ENCODE measurements at places on chromosomes 6 and 20.

- peak; percentile 54 for DNase-seq
These were observed 141.5 kb downstream of the GMDS start for GRCh38 chr6:2103765-2104523.

DNA sequence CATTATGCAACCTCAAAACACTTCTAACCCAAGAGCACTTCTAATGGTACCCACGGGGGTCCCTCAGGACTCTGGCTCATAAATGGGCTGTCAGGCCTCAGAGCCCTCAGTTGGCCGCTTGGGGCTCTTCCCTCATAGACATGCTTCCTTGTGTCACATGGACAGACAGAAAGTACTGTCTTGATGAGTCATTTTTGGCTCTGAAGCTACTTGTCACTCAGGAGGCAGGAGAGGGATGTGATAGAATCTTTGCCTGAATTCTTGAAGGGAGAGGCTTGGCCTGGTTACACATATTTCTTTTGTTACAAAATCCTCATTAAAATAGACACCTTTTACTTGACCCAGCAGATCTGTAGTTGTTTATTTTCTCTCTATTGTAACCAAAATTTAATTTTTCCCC is 15.1 kb upstream of the EDN1 start:
- DNase-seq = peak; percentile 44

DNA sequence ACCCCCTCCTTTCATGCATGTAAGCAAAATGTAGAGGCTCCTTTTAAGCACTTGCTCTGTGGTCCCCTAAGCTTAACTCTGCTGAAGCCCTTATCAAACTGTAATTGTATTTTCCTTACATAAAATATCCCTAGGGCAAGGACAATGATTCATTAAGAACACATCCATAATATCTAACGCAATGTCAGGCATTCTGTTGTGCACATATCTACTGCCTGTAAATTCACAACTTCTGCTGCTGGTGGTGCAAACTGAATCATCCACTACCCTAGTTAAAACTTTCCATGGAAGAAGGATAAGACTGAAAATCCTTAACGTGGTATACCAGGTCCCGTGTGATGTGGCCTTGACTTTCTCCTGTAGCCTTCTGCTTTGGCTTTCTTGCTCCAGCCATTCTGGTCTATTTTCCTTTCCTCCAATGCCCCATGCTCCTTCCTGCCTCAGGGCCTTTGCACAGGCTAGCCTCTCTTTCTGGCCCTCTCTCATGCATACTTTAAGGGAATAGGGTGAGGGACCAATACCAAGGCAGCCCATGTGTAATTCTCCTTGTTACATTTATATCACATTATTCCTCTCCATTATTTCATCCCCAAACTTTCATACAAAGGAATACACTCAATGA is 113.6 kb upstream of the ZFP64 start:
- DNase-seq = no peak

GRCh38 chr6:32604434-32604877 is 14.8 kb upstream of the HLA-DRB1 start:
- DNase-seq = no peak

- no peak for DNase-seq
These were observed 15.1 kb downstream of the ACSS1 start for GRCh38 chr20:25042531-25043498.

DNA sequence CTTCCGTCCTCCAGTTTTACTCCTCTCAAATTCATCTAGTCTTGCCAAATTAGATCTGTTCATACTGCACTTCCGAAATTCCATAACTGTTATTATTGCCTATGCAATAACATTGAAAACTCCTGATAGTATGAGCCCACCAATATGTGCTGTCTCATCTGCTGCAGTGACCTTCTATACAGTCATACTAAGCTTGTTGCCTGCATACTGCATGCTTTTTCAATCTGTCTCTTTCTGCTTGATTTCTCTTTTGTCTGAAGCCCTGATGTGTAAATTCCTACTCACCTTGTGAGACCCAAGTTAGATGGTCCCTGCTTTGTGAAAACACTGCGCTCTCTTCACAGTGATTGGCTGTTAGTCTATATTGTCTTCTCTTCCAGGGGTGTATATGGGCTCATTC is 1.1 kb downstream of the TBP start:
- DNase-seq = no peak

DNA sequence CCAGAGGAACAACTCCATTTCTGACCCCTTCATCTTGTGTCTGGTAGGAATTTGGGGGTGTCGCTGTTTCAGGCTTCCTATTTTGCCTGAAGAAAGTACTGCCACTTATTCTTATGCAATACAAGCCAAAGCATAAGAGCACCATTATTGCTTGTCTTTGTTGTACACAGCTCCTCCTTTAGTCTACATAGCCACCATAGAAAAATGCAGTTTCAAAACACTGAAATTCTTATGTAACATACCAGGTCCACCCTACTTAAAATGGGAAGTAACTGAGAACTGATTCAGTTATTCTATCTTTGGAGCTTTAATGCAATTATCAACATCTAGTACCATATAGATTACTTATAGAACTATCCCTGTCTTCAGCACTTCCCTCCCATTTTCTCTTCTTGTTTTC is 255.5 kb downstream of the ARHGAP18 start:
- peak; percentile 9 for DNase-seq

- peak; percentile 23 for DNase-seq
These were observed 92.3 kb downstream of the ATRN start for GRCh38 chr20:3563133-3563532.

- DNase-seq = no peak
These were observed 8.9 kb downstream of the TAGAP start for GRCh38 chr6:159035891-159036290.

- DNase-seq = no peak
These were observed 10.5 kb upstream of the ZBTB9 start for GRCh38 chr6:33443619-33444504.

DNA sequence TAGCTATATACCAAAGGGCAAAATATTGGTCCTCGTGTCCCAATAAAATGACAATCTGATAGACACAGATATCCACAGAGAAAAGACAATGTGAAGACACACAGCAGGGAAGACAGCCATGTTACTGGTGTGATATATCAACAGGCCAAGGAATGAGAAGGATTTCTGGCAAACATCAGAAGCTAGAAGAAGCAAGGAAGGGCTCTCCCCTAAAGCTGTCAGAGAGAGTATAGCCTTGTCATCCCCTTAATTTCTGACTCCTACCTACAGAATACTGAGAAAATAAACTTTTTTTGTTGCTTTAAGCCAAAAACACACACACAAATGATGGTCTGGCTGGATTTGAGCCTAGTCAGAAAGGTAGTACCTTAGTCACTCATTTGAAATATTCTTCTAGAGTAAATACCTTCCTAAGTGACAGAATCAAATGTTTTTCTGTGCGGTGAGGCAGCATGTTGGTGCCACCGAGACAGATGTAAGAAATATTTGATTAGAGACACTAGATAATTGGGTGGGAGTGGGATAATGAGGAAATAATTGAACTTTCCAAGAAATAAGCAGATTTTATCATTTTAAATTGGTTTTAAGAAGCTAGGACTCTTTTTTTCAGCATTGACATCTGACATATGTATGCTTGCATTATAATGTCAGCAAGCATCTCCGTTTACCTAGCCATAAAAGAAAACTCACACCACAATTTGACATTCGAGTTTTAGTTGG is 123.4 kb upstream of the TFAP2D start:
- DNase-seq = no peak

DNA sequence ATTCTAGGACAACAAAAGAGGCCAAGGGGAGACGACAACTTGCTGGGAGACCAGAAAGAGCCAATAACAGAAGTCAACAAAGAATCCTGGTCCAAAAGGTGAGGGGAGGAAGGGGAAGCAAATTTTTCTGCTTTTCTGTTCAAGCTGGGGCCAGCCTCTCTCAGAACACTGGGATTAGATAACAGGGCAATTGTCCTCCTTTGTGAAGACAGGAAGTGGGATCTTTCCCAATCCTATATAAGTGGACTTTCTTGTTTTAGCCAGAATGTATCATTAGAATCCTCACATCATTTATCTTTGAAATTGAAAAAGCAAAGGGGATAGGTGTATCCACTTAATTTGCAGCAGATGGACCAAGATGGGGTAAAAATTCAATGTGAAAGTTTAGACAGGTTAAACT is 101.2 kb upstream of the COL21A1 start:
- DNase-seq = peak; percentile 19

GRCh38 chr20:45269754-45270270 is 15.4 kb upstream of the SLPI start:
- no peak for DNase-seq

- no peak for DNase-seq
These were observed 49.9 kb downstream of the MUC22 start for GRCh38 chr6:31060145-31060544.

DNA sequence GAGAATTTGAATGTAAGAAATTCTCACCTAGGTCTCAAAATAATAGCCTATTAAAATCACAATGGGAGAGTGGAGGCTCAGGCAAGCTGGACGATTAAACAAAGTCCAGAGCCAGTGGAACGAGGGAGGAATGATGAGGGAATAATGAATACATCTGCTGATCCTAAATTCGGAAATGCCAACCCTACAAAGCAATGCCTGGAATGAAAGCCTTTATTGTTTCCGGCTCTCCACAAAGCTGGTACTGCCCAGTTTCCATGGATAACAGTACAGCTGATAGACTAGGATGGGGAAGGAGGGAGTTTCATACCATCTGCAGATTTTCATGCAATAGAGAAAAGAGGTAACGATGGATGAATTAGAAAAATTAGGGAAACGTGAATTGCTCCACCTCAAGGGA is 356.1 kb downstream of the CBLN4 start:
- DNase-seq = no peak

DNA sequence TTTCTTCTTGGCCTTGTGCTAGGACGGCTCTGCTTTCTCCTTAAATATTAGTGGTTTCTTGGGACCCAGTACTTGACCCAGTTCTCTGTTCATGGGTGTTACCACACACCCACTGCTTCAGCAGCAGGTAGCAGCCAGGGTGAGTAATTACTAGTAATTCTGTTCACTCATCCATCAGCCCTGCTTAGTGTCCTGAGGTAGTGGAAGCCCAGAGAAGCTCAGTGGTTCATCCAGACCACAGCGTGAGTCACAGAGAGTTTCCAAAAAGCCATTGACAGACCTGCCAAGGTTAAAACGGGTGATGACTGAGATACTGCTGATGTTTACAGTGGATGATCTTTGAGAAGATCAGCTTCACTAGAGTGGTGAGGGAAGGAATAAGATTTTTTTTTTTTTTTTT is 51.7 kb upstream of the HINT3 start:
- DNase-seq = peak; percentile 58

DNA sequence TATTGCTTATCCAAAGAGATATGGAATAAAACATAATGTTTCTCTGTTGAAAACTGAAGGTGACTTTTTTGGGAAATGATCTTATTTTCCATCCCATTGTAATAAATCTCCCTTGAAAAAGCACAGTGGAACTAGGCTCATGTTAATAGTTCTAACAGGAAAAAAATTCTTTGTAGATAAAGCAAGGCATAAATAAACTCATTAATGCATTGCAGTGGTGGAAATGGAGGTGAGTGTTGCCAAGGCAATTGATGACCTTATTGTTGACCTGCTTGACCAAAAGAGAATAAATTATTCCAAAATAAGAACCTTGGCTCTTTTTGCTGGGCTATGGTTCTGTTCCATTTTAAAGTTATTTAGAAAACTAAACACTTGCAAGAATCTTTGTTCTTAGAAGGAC is 55.2 kb downstream of the TRMT11 start:
- no peak for DNase-seq

DNA sequence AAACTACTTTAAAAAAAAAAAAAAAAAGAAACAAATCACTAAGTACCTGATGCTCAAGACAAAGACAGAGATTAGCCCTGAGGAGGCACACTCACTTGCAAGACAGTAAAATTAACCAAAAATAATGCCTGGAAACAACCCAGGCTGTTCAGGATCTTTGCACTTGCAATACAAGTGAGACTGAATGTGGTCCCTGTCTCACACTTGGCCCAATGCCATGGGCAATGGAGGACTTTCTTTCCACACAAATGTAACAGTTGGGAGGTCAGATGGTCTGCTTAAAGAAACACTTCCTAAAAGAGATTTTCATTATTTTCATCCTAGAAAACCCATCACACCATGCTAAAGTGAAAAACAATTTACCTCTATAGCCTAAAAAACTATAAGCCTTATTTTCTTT is 16.2 kb downstream of the STAU1 start:
- no peak for DNase-seq

DNA sequence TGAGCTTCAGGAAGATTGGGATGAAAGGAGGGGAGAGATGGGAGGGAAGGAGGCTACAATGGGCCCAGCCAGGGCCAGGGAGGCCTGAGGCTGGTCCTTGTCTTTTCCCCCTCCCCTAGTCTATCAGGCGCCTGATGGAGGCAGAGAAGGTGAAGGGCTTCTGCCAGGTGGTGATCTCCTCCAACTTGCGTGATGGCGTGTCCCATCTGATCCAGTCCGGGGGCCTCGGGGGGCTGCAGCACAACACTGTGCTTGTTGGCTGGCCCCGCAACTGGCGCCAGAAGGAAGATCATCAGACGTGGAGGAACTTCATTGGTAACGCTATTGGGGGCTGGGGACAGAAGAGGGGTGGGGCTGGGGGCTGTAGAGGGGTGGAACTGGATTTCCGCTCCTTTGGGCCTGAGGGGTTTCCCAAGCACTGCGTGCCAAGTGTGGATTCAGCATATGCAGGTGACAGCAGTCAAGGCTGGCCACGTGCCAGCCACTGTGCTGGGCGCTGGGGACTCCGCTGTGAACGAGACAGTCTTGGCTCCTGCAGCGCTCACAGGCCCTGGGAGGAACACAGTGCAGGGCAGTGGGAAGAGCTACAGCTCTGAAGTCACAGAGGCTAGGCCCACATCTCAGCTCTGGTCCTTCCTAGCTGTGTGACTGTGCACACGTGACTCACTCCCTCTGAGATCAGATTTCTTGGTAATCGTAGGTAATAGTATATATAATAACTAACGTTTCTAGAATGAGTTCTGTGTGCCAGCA is 22.7 kb downstream of the SLC12A5 start:
- DNase-seq = no peak

- DNase-seq = no peak
These were observed 6.6 kb upstream of the SOX18 start for GRCh38 chr20:64055893-64056638.

GRCh38 chr6:122969999-122970533 is 26.0 kb upstream of the CLVS2 start:
- DNase-seq = no peak

All from AG10803 (cell line).